CD4-positive, CD25-positive, alpha-beta regulatory T cell (primary cell): ENCODE measurements at places on chromosomes 6 and 20. TPM values are rescaled to one million over a fixed set of nuclear protein-coding genes. Genes with fewer than 3 reads are reported as not detected.
A peak's percentile ranks its signal among the peaks of the same experiment; 100 is the strongest.

Gene HLA-DOB
- 6.8 TPM for total RNA-seq

Gene F13A1
- total RNA-seq, result 21.1 TPM

- no peak for DNase-seq
These were observed 10.8 kb upstream of the LY86 start for GRCh38 chr6:6577735-6578134.

DNA sequence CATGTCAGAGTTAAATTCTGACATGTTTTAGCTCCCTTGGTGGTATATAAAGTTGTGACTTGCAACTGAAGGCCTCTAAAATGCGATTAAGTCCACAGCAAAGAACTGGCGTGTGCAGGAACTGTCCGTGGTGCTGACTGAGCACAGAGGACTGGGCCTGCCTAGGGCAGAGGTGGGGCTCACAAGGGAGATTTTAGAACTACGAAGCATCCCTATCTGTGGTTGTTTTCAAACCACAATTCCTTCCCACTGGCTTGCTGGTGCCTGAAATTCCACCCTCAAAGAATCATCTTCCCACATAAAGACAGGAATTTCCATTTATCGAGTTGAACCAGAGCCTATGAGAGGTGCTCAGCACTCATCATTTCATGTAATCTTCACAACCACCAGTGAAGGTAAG, 30.1 kb downstream of the RIMS4 start:
- peak; percentile 36 for DNase-seq

DNA sequence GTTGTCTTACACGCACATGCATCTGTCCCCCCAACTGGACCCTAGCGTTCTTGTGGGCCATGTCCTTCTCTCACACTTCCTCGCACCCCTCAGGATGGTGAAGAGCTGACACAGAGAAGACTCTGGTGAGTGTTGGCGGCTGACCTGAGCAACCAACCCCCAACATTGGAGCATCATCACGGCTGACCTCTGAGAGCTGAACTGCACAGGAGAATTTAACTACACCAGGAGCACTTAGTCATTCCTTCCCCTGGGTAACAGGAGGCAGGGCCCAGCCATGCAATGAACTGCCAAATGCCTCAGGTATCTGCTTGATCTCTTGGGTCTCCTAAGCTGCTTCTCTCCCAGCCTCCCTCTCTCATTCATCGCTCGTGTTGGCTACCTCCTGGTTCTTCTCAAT, 88.5 kb downstream of the PSMG4 start:
- no peak for DNase-seq

Gene ANGPT4
- not detected for total RNA-seq

- no peak for DNase-seq
These were observed 100.7 kb upstream of the HMGN3 start for GRCh38 chr6:79335133-79335674.

DNA sequence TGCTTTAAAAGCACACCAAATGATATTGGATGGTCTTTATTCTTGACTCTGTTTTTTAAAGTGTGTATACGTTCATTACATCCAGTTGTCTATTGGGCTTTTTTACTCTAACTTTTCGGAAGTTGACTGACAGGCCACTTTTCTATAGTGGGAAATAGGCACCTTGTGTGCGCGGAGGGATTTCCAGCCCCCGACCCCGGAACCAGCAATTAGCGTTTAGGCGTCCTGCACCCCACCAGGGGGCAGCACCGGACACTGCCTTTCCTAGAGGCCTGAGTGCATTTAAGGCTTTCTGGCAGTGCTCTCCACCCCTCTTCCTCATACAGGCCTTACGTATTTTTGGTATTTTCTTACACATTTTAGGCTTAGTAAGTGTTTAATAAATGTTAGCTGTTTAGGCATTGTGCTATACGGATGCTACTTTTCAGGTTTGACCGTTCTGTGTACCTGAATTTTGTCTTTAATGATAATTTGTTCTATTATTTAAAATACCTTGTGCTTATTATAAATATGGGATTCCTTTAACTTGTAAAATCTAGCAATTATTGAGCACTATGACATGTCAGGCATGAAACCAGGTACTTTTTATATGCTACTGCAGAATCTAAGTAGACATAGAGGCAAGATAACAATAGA, 231.8 kb downstream of the BCKDHB start:
- peak; percentile 12 for DNase-seq

GRCh38 chr20:40869218-40870147, 159.1 kb upstream of the TOP1 start:
- DNase-seq, result no peak

Gene BTN1A1
- total RNA-seq, result not detected

DNA sequence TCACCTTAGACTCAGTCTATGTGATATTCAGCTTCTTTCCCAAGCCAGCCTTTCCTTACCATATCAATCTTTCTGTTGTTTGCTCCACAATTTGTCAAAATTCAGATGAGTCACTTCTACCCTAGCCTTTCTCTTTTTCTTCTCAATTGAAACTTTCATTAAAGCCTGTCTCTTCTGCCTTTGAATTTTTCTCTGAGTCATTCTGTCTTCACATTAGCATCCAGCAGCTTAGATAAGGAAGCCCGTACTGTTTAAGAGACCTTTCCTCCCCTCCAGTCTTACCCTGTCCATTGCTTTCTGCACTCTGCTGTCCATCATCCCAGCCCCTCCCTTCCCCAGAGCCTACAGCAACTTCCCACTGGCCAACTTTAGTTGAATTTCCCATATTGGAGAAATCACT, 34.9 kb upstream of the RALGAPA2 start:
- no peak for DNase-seq

- DNase-seq, result no peak
These were observed 89.1 kb downstream of the FUT9 start for GRCh38 chr6:96104910-96105309.

- peak; percentile 23 for DNase-seq
These were observed 624 bp upstream of the TJAP1 start for GRCh38 chr6:43476746-43477145.

- DNase-seq, result no peak
These were observed 100.6 kb downstream of the DACT2 start for GRCh38 chr6:168218785-168219566.

Gene SAPCD1
- 2.3 TPM for total RNA-seq
